ENCODE measurements at places on chromosomes 3 and 15.

- DNase-seq: no peak
These were observed 5.2 kb downstream of the SETD5 start for GRCh38 chr3:9402410-9403228.

GRCh38 chr3:72116226-72116625 is 331.3 kb upstream of the PROK2 start:
- no peak for DNase-seq

DNA sequence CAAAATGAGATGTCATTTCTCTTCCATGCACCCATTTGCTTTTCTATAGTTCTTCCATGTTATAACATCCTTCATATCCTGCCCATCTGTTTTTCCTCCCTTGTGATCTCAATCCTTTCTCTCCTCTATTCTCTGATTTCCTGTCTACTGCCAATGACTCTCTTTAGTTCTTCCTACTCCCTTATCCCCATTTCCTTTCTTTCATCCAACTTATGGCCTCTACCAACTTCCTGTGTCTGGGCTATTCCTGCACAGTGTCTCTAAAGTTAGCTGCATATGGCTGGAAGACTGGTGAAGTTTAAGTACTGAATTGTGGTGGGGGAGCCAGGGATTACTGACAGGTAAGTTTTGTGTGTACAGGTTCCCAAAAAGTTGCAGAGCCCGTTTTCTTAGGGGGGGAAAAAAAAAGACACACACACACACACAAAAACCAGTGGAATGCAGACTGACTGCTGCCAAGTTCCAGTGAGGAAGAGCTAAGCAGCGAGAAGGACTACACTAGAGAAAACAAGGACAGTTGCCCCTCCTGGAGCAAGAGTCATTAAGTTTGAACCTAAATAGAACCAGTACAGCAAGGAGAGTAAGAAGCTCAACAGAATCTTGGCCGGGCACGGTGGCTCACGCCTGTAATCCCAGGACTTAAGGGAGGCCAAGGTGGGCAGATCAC is 28.8 kb downstream of the XRN1 start:
- no peak for DNase-seq

DNA sequence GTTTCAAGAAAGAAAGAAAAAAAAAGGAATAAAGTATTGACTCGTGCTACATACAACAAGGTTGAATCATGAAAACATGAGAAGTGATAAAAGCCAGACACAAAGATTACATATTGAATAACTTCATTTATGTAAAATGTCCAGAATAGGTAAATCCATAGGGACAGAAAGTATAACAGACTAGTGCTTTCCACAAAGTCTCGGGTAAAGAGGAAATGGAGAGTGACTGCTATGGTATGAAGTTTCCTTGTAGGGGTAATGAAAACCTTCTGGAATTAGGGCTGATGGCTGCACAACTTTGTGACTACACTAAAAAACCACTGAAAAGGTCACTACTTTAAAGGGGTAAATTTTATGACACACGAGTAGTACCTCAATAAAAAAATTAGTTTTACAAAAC is 13.0 kb downstream of the LRRFIP2 start:
- no peak for DNase-seq

DNA sequence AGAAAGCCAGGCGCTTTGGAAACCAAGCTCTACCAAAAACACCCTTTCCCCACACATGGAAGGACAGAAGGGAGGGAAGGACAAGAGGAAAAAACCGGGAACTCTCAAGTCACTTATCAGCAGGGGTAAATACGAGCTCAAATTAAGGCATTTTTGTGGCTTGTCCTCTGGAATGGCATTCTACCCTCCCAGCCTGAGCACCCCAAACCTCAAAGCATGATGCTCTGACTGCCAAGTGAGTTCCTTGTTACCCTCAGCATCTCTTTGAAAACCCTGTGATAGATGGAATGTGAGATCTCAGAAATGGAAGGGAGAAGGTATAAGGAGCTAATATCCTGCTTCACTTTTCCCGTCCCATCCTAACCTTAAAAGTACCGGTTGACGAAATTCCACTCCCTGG is 8.1 kb upstream of the CSPG5 start:
- no peak for DNase-seq

GRCh38 chr15:91712286-91712685 is 141.2 kb upstream of the SLCO3A1 start:
- no peak for DNase-seq

DNA sequence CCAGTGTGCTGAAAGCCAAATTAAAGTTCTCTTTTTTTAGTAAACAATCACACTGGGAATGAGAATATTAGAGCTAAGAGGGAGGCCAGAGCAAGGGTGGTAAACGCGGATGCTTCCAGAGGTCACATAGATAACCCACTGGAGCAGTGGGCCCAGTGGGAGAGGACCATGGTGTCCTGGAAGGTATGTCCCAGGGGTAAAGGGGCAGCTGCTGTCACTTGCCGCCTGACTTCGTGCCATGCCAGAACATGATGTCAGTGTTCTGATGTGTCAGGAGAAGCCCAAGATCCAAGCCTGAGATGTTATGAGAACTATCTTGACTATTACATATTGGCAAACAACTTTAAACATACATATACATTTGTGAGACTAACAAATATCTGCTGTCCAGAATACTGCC is 211.9 kb upstream of the IL12A start:
- no peak for DNase-seq

- DNase-seq: no peak
These were observed 31.5 kb downstream of the NGLY1 start for GRCh38 chr3:25751725-25752124.

DNA sequence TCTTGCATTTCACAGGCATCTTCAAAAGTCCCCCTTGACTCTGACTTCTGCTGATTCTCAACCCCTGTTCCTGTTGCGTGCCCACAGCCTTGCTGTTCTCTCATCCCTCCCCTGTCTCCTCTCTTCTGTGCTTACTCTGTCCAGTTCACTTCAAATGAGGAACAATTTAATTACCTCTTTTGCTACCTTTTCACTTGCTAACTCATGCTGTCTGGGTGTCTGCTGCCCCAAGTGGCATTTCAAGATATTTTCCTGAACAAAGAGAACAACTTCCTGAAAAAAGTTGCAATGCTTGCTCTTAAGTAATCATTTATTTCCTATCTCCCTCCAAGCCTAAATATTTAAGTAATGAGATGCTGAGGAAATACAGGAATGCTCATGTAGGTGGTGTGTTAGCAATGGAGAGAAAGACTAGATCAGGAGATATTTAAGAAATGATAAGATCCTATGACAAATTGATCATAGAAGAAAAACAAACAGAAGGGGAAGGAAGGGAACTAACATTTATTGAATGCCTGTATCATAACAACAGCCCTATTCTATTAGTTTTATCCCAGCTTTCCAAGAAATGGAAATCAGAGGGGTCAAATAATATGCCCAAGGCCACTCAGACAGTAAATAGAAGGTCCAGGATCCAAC is 42.2 kb downstream of the SV2B start:
- no peak for DNase-seq

DNA sequence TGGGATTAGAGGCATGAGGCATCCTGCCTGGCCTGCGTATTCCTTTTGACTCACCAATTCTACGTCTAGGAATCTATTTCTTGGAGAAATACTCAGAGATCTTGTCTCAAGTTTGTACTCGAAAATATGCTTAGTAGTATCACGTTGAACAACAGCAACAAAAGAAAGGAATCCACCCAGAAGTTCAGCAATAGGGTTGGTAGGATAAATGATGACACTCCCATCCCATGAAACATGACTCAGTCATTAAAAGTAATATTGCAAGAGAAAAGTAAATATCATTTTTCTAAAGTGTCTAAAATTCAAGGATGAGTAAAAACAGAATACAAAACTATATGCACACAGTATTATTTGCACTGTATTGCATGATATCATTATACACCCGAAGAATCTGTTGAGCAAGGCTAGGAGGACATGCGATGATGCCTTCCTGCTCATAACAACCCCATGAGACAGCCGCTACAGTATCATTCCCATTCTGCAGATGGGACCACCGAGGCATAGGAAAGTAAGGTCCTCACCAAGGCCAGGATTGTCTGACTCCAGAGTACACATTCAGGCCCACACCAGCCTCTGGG is 61.5 kb downstream of the SLC6A1 start:
- DNase-seq: no peak

DNA sequence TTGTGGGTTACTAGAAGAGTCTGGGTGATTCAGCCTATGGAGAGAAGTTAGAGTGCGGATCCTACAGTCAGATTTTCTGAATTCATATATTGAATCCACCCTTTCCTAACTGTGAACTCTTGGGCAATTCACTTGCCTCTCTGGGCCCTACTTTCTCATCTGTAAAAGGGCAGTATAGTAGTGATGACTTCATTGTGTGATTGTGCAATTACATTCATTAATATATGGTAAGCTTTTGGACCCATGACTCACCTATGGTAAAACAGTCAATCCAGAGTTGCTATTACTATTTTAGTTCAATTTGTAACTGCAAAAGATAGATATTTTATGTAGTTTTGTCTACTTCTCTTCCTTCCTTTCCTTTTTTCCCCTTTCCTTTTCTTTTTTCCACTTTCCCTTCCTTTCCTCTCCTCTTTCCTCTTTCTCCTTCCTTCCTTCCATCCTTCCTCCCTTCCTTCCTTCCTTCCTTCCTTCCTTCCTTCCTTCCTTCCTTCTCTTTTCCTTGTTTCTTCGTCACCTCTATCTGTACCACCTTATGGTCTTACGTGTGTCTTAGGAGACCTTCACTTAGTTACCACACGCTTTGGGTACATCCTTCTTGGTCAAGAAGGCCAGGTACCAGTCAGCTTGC is 37.0 kb downstream of the GMNC start:
- DNase-seq: no peak
